ENCODE measurements at places on chromosomes 4 and X.
A peak's percentile ranks its signal among the peaks of the same experiment; 100 is the strongest.

- DNase-seq: no peak
Measured at GRCh38 chr4:30950737-30951136, 230.6 kb downstream of the PCDH7 start.

DNA sequence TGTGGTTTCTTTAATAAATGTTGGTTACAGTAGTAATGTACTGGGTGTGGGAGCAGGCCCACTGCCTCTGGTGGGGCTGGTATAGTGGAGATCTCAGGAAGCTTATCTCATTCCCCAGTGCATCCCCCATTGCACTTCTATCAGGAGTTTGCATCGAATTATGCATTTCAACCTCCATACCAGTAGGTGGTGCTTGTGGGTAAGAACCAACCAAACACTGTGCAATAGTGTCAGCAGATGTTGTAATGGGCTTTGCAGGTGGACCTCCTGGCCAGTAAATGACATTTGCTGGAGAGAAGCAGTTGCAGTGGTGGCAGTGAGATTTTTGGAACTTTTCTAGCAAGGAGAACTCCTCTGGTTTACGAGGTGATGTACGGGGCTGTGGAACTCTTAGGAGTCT lies 150.6 kb downstream of the POU3F4 start:
- DNase-seq: no peak

- peak; percentile 65 for DNase-seq
Measured at GRCh38 chr4:158670975-158671664, 567 bp downstream of the C4orf46 start.

- no peak for DNase-seq
Measured at GRCh38 chr4:83297548-83298260, 13.1 kb upstream of the COQ2 start.

- no peak for DNase-seq
Measured at GRCh38 chr4:738781-739280, 33.2 kb downstream of the PCGF3 start.

DNA sequence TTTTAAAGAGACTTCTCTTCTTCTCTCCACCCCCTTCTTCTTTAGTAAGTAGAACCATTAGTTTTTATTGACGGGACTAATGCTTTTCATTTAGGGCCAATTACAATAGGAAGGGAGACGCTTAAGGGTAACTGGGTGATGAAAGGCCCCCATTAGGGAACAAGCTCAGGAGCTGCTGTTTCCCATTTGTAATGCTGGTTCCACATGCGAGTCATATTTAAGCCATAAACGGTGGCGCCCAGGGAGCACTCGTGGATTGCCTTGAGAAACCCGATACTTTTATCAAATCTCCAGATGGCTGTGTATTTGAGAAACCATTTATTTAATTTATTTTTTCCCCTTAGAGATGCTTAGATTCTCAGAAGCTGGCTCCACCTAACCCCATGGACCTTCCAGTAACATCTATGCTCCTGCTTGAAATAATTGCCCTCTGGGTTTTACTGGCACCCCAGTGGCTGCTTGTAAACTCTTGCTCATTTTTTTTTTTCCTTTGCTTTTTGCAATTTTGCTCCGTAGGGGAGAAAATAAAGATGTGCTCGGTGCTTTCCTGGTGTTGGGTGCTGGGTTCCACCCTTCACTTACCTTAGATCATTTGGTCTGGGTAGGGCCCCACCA lies 124.2 kb upstream of the MSX1 start:
- no peak for DNase-seq

DNA sequence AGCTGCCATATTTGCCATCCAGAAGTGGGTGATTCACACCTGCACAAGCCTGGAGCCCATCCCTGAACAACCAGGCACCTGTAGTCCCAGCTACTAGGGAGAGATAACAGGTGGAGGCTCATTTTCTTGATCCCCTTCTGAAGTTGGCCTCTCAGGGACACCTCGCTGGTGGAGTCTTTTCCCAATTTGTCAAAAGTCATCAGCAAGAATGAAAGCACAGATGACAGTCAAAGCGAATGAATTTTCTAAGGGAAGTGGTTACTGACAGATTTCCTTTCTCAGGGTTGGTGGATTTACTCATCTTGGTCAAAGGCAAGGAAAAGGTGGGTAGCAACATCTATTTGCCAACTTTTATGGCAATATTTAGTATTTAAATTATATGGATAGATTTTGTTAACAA lies 36.5 kb downstream of the FGFBP1 start:
- DNase-seq: no peak

- DNase-seq: no peak
Measured at GRCh38 chr4:41541687-41542094, 3.7 kb downstream of the LIMCH1 start.

DNA sequence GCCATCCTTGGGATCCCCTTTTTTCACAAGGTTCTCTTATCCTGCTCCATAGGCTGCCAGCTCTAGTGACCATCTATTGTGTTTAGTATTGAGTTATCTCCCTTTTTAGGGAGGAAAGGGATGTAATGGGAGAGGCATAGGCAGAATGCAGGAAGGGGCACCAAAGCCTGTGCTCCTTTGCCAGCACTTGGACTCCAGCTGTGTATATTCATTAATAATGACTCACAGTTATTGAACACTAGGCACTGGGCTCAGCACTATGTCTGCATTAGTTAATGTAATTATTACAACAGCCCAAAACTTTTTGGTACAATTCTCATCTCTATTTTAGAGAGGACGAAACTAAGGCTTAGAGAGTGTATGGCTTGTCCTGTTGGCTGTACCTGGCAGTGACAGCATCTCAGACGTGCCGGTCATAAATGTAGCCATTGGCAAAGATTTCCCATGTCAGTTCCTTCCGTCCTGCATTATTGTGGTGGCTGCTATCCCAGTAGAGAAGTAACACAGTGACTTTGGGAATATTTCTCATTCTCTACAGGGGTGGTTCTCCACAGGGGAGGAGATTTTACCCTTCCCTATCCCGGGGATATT lies 90.3 kb downstream of the AFF1 start:
- no peak for DNase-seq

GRCh38 chrX:113726466-113726865 lies 857.4 kb upstream of the HTR2C start:
- no peak for DNase-seq

DNA sequence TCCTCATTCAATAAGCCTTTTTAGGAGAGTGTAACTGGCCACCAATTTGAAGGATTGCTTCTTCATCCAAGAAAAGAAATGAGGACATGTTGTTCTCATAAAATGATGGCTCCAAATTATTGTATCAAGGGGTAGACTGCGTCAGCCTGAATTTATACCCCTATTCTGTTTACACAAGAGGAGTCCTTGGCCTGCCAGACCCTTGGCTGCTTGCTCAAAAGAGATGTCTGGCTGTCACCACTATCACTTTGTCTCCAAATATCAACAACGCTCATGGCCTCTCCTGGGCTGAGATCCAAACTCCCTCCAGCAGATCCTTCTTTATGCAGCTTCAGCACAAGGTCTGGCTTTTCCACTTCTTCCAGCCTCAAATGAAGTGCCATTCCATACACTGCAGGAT lies 127.9 kb downstream of the OR13H1 start:
- no peak for DNase-seq

DNA sequence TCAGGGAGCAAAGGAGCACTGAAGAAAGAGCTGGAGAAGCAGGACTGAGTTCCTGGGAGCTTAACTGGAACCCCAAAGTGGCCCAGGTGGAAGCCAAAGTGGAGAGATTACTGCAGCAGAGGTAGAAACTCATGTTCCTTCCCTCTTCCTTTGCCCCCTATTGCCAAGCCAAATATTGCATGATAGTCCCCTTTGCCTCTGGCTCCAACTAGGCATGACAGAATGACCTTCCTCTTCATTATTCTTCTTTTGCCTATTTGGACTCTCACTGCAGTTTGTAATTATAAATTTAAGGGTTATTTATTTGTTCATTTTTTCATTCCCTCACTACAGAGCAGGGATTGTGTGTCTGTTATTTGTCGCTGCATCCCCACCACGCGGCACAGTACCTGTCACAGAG lies 22.1 kb upstream of the SPANXB1 start:
- DNase-seq: no peak

DNA sequence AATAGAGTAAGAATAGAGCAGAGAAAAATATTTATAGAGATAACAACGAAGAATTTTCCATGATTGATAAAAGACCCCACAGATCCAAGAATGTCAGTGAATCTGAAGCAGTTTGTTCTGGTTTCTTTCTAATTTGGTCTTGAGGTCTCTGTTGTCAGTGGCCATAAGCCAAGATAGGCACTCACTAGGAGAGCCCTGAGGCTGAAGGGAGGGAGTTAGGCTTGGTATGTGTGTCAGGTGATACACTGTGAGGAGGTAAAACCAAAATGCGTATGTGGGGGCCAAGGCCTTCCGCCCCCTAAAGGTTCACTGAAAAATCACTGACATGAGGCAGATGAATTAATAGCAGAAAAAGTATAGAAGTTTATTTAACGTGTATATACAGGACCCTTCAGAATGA lies 382.3 kb upstream of the HTR2C start:
- no peak for DNase-seq

DNA sequence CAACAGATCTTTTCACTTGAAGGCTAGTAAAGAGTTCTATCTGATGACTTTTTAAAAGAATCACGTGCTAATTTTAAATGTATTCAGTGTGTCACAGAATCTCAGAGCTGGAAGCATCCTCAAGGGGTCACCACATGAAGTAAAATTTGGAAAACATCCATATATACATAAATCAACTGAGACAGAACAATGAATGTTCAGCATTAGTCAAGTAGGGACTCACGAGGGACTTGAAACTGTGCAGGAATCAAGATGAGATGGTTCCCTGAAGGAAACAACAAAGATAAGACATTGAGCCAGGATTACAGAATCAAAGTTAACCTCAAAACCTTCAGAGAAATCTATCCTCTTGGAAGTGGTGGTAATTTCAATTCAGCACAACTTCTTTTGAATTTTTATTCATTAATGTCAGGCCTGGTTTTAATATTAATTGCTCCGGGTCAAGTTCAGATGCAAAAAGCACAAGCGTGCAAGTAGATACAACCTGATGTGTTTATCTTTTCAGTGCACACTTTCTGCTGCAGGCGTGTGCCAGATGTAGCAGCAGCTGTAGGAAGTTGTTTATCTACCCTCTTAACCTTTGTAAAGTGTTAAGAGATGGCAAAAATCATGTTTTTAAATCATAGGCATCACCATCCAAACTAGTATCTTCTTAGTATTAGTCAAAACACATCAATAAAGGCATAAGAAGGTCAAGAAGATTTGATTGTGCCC lies 87.7 kb upstream of the SRD5A3 start:
- DNase-seq: no peak

DNA sequence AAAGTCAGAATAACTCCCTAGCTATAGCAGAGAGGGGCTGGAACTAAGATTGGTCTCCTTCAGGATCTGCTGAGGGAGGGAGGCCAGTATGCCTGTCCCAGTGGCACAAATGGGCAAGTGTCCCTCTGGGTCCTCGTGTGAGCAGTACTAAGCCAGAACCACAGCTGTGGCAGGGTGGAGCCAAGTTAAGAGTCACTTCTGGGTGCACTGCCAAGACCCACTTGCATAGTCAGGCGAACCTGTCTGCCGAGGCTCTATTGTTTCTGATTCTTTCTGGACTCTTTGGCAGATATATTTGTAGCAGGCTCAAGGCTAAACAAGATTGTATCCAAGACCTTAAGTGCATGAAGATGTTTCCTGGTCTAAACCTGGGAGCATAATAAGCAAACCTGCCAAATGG lies 1123.7 kb upstream of the POU3F4 start:
- no peak for DNase-seq

DNA sequence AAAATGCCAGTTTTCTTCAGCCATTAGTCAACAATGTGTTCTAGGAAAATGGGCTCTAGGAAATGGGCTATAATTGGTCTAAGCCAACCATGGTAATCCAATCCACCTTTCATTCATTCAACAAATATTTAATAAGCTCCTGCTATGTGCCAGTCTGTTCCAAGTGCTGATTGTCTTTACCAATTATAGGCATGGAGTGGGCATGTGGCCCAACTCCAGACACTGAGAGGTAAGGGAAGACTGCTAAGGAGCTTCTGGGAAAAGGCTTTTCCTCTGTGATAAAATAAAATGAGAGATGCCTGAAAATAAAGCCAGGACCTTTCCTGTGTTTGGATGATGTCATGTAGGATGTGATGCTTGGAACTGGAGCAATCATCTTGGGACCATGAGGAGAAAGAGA lies 43.3 kb downstream of the HOPX start:
- no peak for DNase-seq

DNA sequence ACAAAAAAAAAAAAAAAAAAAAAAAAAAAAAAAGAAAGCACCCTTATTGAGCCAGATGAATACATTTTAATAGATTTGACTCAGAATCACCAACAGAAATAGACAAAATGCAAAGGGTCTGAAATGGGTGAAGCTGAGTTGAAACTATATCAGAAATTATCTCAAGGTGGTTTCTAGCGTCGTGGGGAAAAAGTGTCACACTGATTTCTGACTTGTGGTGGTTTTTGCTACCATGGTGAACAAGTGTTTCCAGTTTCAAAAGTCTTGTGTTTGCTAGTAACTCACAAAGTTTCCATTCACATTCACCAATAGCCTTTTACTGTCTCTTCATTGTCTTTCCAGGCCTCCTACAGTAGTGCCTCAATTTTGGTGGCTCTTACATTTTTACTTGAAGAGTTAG lies 135.5 kb downstream of the ARHGAP24 start:
- no peak for DNase-seq

DNA sequence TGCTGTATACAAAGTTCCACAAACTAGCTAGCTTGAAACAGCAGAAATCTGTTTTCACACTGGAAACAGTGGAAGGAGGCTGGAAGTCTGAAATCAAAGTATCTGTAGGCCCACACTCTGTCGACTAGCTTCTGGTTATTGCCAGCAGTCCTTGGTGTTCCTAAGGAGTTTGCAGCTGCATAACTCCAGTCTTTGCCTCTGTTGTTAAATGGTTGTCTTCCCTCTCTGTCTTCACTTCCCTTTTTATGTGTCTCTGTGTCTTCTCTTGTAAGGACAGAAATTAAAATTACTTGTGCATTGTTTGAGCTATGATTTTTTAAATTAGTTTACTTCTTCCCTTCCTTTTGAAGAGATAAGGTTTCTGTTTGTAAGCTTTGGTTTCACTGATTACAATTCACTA lies 8.2 kb downstream of the MTHFD2L start:
- DNase-seq: no peak

GRCh38 chr4:69196209-69196965 lies 18.2 kb downstream of the UGT2B11 start:
- DNase-seq: no peak

GRCh38 chr4:113394108-113394729 lies 344.8 kb downstream of the ANK2 start:
- DNase-seq: no peak

GRCh38 chr4:140298001-140298400 lies 75.4 kb upstream of the SCOC start:
- no peak for DNase-seq

DNA sequence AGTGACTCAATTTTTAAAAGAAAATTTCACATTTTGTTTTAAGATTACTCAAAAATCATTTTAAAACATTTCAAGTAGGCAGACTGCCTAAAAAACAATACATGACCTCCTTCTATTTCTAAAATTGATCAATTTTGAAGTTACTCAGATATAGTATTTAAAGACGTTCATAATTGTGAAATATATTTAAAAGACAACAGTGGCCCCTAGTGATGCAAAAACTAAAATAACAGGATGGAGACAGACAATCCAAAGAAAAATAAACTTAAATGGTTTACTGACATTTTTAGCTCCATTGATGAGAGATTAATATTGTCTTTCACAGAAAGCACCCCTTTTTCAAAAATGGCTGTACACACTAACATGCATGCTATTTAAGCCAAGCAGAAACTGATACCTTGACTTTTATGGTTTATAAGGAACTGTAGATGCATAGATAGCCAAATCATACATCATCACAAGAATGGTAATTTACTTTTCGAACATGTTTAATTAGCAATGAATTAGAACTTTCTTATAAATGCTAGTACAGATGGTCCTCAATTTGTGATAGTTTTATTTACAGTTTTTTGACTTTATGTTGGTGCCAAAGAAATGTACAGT lies 69.8 kb upstream of the FAT4 start:
- peak; percentile 34 for DNase-seq
